ENCODE measurements at places on chromosomes 6 and 20.

DNA sequence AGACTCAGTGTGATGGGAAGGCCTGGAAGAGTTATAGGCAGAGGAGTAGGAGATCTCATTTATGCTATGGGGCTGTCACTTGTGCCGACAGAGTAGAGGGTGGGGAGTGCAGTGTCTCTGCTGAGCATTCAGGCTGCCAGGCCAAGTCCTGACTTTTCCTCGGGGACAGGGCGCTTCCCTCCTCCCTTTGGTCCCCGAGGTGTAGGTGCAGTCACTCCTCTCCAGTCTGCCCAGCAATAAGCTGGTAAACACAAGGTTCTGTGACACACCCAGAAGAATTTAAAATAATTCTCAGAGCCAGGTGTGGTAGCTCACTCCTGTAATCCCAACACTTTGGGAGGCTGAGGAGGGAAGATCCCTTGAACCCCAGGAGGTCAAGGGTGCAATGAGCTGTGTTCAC, 109.4 kb downstream of the CRYBG1 start:
- no peak for DNase-seq

- no peak for DNase-seq
These were observed 35.6 kb upstream of the SALL4 start for GRCh38 chr20:51837876-51838420.

DNA sequence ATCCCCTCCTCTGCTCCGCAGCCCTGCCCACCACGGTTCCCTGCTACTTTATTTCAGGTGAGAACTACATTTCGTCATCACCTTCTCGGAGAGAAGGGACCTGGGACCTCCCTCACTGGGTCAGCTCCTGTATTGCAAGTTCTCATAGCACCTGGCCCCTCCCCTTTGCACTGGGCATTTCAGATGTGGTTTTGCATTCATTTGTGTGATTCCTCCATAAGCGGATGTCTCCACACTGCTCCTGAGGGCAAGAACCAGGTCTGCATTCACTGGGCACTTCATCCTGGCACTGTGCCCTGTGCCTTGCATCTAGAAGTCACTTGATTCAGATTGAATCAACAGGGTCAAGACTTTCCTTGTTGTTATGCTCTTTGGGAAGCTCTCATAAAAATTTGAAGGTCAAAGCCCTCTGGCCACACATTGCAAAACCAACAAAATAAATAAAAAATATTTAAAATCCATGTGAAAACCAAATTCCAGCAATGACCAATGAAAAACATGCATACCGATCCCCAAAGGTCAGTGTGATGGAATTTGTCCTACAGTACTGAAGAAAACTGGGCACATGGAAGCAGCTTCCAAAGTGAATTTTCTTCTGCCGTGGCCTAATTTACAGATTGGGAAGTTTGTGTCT, 89.1 kb upstream of the F13A1 start:
- no peak for DNase-seq

GRCh38 chr6:105091140-105091829, 88.5 kb downstream of the POPDC3 start:
- no peak for DNase-seq

- no peak for DNase-seq
These were observed 127.0 kb upstream of the MAN1A1 start for GRCh38 chr6:119476554-119476953.

DNA sequence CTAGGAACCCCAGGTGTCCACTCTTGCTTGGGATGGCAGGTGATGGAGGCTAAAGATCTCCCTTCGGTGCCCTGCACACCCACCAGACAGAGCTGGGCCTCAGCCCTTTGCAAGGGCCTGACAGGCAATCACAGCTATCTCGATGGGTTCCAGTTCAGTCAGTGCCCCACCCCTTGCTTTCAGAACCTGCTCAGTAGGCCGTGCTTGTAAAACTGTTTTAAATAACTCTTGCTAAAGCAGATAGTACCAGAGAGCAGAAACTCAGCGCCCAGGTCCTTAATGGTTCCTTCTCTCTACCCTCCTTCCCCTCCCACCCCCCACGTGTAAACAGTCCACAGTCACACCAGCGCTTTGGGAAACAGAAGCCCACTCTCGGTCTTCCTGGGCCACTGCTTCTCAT, 39.2 kb downstream of the C6orf132 start:
- DNase-seq, result no peak

- DNase-seq, result no peak
These were observed 284.5 kb downstream of the ADGRB3 start for GRCh38 chr6:68919537-68919936.

GRCh38 chr6:84390334-84390733, 162.9 kb upstream of the CEP162 start:
- no peak for DNase-seq

- no peak for DNase-seq
These were observed 127.2 kb upstream of the ECI2 start for GRCh38 chr6:4262526-4262925.

DNA sequence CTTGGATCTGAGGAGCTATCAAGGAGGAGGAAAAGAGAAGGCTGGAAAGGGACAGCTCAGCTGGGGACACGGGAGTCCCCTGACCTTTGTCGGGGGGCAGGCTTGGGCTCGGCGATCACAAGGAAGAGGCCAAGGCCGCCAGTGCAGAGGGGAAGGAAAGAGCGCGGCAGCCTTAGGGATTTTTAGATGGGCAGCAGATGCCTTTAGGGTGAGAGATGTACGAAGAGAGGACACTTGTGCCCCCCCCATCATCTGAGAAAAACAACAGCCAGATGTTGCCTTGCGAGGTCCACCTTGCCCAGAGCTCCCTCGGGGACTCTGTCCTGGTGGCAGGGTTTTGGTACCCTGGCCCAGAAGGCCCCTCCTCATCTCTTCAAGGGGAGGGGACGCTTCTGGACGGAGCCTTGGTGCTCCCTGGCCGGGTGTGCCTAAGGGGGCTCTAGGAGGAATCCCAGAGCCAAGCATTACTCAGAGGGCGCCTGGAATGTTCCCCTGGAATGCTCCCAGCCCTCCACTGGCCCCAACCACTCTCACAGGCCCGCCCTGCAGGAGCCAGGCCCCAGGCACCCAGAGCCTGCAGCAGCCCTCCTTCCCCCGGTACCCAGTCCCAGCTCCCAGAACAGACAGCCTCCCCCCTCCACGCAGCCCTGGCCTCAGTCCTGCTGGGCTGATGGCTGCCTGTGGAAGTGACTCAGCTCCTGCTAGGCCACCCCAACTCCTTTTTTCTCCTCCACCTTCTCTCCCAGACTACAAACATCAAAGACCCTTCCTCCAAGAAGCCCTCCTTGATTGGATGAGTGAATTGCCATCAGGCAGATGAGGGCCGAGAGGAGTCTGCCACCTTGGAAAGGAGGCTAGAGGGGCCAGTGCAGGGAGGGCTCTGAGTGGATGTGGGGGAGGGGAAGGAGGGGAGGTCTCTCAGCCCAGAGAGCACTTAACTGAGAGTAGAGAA, 1.8 kb downstream of the ADAM33 start:
- no peak for DNase-seq

DNA sequence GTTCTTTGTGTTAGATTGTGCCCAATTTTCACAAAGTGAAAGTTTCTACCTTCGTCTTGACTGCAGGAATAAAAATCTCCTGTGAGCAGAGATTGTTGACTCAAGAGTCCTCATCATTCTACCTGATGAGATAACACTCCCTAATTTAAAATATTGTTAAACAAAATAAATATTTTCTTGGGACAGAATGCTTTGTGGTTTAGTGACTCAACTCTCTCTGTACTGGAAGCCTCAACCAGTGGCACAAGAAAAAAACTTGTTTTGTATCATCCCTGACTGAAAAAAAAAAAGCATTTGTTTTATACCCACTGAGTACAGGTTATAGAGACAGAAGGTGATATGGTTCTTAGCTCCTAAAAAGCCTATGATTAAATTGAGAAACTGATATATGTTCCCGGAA, 78.9 kb downstream of the CRYBG1 start:
- no peak for DNase-seq

- no peak for DNase-seq
These were observed 194.7 kb upstream of the RSPO3 start for GRCh38 chr6:126923807-126924206.

GRCh38 chr6:42249279-42249678, 31.6 kb upstream of the MRPS10 start:
- no peak for DNase-seq

DNA sequence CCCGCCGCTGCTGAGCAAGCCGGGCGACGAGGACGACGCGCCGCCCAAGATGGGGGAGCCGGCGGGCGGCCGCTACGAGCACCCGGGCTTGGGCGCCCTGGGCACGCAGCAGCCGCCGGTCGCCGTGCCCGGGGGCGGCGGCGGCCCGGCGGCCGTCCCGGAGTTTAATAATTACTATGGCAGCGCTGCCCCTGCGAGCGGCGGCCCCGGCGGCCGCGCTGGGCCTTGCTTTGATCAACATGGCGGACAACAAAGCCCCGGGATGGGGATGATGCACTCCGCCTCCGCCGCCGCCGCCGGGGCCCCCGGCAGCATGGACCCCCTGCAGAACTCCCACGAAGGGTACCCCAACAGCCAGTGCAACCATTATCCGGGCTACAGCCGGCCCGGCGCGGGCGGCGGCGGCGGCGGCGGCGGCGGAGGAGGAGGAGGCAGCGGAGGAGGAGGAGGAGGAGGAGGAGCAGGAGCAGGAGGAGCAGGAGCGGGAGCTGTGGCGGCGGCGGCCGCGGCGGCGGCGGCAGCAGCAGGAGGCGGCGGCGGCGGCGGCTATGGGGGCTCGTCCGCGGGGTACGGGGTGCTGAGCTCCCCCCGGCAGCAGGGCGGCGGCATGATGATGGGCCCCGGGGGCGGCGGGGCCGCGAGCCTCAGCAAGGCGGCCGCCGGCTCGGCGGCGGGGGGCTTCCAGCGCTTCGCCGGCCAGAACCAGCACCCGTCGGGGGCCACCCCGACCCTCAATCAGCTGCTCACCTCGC, 1.5 kb downstream of the ARID1B start:
- peak; percentile 54 for DNase-seq

DNA sequence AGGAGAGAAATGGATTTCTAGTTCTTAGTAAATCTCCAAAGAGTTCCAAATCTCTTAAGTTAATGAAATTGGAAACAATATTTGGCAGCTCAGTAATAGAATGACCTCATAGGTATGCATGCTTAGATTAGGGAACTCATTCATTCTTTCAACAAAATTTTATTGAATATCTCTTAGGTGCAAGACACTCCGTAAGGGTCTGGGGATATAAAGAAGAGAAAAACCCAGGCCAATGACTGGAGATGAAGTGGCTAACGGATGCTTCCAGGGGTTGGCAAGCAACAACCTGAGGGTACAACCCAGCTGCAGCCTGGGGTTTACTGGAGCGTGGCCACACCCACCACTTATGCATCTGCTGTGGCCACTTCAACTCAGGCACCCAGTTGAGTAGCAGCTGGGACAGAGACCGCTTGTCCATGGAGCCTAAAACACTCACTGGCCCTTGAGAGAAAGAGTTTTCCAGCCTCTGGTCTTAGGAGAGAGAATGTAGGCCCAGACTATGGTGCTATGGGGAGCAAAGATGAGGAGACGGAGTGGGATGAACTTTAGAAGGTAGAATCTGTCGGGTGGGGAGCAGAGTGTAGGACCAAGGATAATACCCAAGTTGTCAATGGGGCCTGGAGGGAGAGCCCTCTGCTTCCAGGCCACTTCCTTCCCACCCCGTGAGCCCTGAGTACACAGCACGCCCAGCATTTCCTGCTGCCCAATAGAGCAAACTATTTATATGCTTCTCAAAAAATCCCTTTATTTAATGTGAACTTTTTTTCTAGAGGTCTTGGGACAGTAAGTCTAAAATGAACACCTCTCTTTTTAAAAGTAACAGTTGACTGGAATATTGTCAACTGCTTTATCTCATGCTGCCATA, 46.8 kb upstream of the PXDC1 start:
- no peak for DNase-seq

DNA sequence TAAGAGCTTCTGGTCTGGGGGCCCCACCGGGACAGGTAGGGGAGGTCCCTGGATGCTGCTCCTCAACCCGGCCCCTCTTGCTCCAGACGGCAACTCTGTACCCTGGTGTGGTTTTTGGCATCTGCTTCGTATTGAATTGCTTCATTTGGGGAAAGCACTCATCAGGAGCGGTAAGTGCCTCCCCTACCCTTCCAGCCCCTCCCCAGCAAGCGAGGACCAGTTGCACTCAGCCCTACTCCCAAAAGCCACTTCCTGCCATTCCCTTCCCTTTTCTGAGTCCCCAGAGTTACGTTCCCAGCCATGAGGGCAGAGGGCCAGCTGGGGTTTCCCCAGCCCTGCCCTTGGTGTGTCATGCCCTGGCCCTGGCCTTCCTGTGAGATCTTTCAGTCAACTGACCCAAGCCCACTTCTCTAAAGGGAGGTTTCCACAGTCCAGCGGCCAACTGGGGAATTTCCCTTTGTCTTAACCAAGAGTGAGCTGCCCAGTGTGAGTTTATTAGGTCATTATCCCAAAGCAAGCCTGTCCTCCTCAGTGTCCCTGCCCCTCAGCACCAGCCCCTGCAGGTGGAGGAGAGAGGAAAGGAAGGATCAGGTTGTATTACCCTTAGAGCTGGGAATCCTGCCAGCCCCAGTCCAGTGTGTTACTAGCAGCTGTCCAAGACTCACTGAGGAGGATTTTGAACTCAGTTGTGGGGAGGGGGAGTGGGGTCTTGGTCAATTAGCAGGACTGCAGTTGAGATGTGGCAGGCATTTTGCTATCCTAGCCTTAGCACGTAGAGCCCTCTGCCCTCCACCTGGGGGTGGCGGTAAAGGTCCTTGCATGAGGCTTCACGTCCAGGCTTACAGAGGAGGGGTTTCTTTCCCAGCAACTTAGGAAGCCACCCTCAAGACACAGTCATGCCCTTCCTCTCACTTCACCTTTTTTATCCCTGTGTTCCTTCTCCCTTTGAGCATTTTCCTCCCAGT, 45.8 kb downstream of the TM9SF4 start:
- no peak for DNase-seq
